ENCODE measurements at places on chromosomes 5 and 9.

DNA sequence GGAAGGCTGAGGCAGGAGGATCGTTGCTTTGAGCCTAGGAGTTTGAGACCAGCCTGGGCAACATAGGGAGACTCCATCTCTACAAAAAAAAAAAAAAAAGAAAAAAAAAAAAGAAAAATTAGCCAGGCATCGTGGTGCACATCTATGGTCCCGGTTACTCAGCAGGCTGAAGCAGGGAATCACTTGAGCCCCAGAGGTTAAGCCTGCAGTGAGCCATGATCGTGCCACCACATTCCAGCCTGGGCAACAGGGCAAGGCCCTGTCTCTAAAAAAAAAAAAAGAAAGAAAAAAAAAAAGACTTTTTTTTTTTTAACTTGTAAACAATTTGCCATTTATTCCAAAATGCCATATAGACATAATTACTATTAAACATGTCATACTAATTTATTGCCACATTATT lies 64.5 kb downstream of the SERINC5 start:
- no peak for DNase-seq

GRCh38 chr5:136242136-136242535 lies 49.2 kb upstream of the SMIM32 start:
- no peak for DNase-seq

DNA sequence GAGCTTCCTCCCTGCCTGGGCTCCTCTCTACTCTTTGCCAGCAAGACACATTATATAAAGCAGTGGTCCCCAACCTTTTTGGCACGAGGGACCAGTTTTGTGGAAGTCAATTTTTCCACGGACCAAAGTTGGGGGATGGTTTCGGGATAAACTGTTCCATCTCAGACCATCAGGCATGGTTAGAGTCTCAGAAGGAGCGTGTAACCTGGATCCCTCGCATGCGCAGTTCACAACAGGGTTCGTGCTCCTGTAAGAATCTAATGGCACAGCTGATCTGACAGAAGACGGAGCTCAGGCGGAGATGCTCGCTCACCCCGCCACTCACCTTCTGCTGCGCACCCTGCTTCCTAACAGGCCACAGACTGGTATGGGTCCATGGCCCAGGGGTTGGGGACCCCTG lies 142.8 kb downstream of the LIFR start:
- no peak for DNase-seq

DNA sequence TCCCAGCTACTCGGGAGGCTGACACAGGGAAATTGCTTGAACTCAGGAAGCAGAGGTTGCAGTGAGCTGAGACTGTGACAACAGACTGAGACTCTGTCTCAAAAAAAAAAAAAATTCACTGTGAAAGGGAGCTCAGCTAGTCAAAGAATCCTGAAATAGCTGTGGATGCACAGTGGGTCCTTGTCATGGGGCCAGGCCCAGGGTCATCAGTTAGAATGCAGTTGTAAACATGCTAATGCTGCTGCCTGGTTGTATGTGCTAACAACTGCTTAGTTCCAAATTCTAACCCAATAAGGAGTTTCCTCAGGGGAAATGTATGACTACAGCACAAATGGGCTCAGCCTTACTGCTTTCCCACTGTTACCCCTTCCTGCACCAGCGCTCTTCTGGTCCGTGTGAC lies 84.0 kb downstream of the PALM2AKAP2 start:
- DNase-seq: no peak

- no peak for DNase-seq
Measured at GRCh38 chr5:118696076-118696475, 292.3 kb downstream of the DTWD2 start.

- DNase-seq: no peak
Measured at GRCh38 chr5:166596043-166596442, 1695.4 kb upstream of the WWC1 start.
